Stimulated activated CD4-positive, alpha-beta T cell treated with anti-CD3 and anti-CD28 coated beads, TNF-alpha, amount 100 ng/mL, for 1 hour (primary cell): ENCODE measurements at places on chromosomes 12 and 14.

- DNase-seq: no peak
These were observed 52.4 kb upstream of the STON2 start for GRCh38 chr14:81452341-81453133.

- DNase-seq: peak; percentile 28
These were observed 29.4 kb upstream of the STAC3 start for GRCh38 chr12:57280211-57281062.

- no peak for DNase-seq
These were observed 150.8 kb downstream of the HELB start for GRCh38 chr12:66453120-66453519.

DNA sequence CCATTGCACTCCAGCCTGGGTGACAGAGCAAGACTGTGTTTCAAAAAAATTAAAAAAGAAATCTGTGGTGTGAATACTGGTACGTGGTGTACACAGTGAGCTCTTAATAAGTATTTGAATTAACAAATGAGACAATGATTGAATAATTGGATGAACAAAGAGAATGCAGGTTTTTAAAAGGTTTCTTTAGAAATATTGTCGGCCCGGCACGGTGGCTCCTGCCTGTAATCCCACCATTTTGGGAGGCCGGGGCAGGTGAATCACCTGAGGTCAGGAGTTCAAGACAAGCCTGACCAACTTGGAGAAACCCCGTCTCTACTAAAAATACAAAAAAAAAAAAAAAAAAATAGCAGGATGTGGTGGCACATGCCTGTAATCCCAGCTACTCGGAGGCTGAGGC is 6.6 kb downstream of the HIF1A start:
- no peak for DNase-seq

- DNase-seq: no peak
These were observed 2.7 kb upstream of the ASPG start for GRCh38 chr14:104082807-104083206.

DNA sequence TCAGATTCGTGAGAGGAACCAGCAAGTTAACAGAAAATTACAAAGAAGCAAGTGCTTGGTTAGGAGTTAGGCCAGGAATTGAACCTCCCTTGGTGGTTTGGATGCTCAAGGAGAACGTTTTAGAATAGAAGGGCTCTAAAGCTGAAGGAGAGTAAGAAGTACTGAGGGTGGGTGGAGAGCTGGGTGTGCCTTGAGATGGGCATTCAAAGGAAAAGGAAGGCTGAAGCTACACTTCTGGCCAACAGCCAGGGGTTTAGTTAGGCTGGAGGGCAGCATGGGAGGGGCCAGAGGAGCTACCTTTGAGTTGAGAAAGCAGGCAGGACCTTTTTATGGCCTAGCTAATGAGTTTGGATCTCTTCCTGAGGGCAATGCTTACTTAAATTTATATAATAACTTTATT is 421.2 kb downstream of the CCDC91 start:
- no peak for DNase-seq
